Lung (tissue), 17 donors: ENCODE measurements at places on chromosomes 12 and 14. TPM values are rescaled to one million over a fixed set of nuclear protein-coding genes. Genes with fewer than 3 reads are reported as not detected.

- H3K4me1 ChIP-seq: no peaks in the 10 kb centered on the region
- no peak overlapping the region for H3K4me3 ChIP-seq
- peak; percentile 57 for DNase-seq
- no peak overlapping the region for H3K27ac ChIP-seq
These were observed 5.9 kb upstream of the RERG start for GRCh38 chr12:15227004-15227679.

GRCh38 chr14:101402936-101403660, 158.2 kb upstream of the DIO3 start:
- H3K4me3 ChIP-seq: no peak overlapping the region
- no peaks in the 10 kb centered on the region for H3K27me3 ChIP-seq
- DNase-seq: no peak
- peak overlapping the region; percentile 23 for H3K27ac ChIP-seq
- H3K4me1 ChIP-seq: no peaks in the 10 kb centered on the region

- DNase-seq: no peak
- H3K4me3 ChIP-seq: no peak overlapping the region
- H3K27me3 ChIP-seq: no peaks in the 10 kb centered on the region
- H3K4me1 ChIP-seq: peaks cover 8% of the 10 kb centered on the region
- H3K36me3 ChIP-seq: peaks cover 38% of the 10 kb centered on the region
These were observed 13.1 kb downstream of the MAP3K12 start for GRCh38 chr12:53485955-53486735.

DNA sequence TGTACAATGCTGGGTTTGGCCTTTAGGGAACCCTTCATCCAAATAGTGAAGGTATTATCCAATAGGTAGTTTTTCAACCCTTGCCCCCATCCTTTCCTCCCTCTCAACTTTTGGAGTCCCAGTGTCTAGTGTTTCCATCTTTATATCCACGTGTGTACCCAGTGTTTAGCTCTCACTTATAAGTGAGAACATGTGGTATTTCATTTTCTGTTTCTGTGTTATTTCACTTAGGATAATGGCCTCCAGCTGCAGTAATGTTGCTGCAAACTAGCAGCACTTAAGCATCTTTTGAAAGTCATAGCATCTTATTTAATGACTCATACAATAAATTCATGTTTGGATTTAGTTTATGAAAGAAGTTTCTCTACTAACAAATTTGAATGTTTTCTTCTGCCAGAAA, 442.5 kb downstream of the NELL2 start:
- H3K27ac ChIP-seq: no peak overlapping the region
- DNase-seq: no peak
- H3K4me1 ChIP-seq: no peaks in the 10 kb centered on the region
- H3K36me3 ChIP-seq: no peaks in the 10 kb centered on the region
- no peak overlapping the region for H3K4me3 ChIP-seq

- H3K27ac ChIP-seq: no peak overlapping the region
- no peak overlapping the region for H3K4me3 ChIP-seq
- H3K27me3 ChIP-seq: no peaks in the 10 kb centered on the region
- H3K36me3 ChIP-seq: no peaks in the 10 kb centered on the region
- H3K4me1 ChIP-seq: peaks cover 31% of the 10 kb centered on the region
These were observed 58.9 kb downstream of the FBXO34 start for GRCh38 chr14:55329999-55330710.

DNA sequence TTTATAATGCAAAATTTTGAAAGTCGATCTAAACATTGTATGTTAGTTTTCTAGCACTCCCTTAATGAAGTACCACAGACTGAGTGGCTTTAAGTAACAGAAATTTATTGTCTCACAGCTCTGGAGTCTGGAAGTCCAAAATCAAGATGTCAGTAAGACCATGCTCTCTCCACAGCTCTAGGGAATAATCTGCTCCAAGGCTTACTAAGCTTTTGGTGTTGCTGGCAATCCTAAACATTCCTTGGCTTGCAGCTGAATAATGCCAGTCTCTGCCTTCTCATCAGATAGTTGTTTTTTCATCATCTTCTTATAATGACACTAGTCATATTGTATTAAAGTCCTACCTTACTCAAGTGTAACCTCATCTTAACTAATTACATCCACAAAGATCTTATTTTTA, 102.2 kb downstream of the RASSF9 start:
- H3K4me1 ChIP-seq: peaks cover 3% of the 10 kb centered on the region
- no peak overlapping the region for H3K27ac ChIP-seq
- H3K4me3 ChIP-seq: no peak overlapping the region

DNA sequence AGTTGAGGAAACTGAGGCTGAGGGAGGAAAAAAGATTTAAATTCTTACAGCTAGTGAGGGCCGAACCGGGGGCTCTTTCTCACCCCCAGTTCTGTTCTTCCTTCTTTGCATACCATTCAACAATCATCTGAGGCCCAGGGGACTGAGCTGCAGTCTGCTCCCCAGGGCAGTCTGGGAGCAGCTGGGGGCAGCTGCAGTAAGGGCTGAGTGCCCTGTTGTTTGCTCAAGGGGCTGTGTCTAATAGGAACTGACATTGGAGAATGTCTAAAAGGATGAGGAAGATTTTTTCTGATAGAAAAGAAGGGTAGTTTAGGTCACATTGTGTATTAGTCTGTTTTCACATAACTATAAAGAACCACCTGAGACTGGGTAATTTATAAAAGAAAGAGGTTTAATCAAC, 42.2 kb downstream of the SLC17A8 start:
- no peak overlapping the region for H3K27ac ChIP-seq
- H3K4me3 ChIP-seq: no peak overlapping the region
- H3K36me3 ChIP-seq: no peaks in the 10 kb centered on the region
- no peaks in the 10 kb centered on the region for H3K4me1 ChIP-seq

- H3K4me1 ChIP-seq: no peaks in the 10 kb centered on the region
- H3K27ac ChIP-seq: no peak overlapping the region
- H3K36me3 ChIP-seq: no peaks in the 10 kb centered on the region
- H3K27me3 ChIP-seq: no peaks in the 10 kb centered on the region
- no peak overlapping the region for H3K4me3 ChIP-seq
- DNase-seq: no peak
These were observed 85.6 kb downstream of the MSRB3 start for GRCh38 chr12:65364046-65364445.

DNA sequence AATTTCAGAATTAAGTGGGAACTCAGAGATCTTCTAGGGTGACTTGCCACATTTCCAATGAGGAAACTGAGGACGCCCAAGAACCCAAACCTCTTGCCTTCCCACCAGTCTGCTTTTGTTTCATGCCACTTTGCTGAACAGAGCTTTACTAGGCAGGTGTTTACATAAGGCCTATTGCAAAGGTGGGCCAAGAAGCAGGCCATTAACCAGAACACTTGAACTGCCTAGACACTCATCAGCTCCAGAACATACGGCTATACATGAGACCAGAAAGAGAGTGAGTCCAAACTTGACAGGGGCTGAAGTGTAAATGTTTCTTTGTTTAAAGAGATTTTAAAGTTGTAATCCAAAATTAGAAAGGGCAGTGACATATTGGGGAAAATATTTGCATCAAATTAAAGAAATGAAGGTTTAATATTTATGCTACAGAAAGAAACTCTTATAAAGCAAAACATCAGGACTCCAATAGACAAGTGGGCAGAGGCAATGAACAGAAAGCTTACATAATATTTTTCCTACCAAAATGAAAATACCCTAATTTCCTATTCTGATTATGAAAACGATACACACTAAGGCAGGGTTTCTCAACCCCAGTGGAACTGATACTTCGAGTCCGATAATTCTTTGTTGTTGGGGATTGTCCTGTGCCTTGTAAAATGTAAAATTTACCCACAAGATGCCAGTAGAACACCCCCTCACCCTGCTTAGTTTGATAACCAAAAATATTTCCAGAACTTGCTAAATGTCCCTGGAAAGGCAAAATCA, 11.7 kb downstream of the BATF start:
- no peaks in the 10 kb centered on the region for H3K4me1 ChIP-seq
- peak overlapping the region; percentile 16 for H3K27ac ChIP-seq
- no peaks in the 10 kb centered on the region for H3K36me3 ChIP-seq
- no peaks in the 10 kb centered on the region for H3K27me3 ChIP-seq

- H3K27ac ChIP-seq: peak overlapping the region; percentile 78
- H3K27me3 ChIP-seq: no peaks in the 10 kb centered on the region
- no peak overlapping the region for H3K4me3 ChIP-seq
- H3K4me1 ChIP-seq: peaks cover 26% of the 10 kb centered on the region
- DNase-seq: peak; percentile 88
These were observed 3.6 kb upstream of the RHOF start for GRCh38 chr12:121796855-121797751.

- H3K4me3 ChIP-seq: peak overlapping the region; percentile 16
- no peaks in the 10 kb centered on the region for H3K4me1 ChIP-seq
- DNase-seq: peak; percentile 76
- H3K27me3 ChIP-seq: peaks cover 4% of the 10 kb centered on the region
- peaks cover 14% of the 10 kb centered on the region for H3K36me3 ChIP-seq
These were observed 61.5 kb downstream of the LGMN start for GRCh38 chr14:92686900-92687427.

GRCh38 chr12:16155938-16156337, 121.5 kb downstream of the SLC15A5 start:
- no peak overlapping the region for H3K4me3 ChIP-seq
- H3K4me1 ChIP-seq: no peaks in the 10 kb centered on the region
- H3K27me3 ChIP-seq: no peaks in the 10 kb centered on the region
- no peak overlapping the region for H3K27ac ChIP-seq

DNA sequence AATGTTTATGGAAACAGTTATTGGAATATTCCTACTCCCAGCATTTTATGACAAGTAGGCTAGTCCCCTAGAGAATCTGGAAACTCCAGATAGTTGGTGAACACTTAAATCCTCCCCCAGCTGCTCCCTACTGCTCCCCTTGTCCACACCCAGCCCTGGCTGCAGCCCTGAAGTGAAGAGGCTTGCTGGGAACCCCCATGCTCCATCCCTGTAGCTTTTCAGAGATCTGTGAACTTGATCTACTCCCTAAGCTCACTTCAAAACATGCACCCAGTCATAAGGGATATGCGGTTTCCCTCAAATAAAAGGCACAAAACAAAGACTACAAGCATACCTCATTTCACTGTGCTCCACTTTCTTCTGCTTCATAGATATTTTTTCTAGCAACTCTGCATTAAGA, 33.2 kb downstream of the EGLN3 start:
- no peak overlapping the region for H3K4me3 ChIP-seq
- no peak overlapping the region for H3K27ac ChIP-seq
- peaks cover 3% of the 10 kb centered on the region for H3K4me1 ChIP-seq
- DNase-seq: no peak
- peaks cover 6% of the 10 kb centered on the region for H3K36me3 ChIP-seq
- no peaks in the 10 kb centered on the region for H3K27me3 ChIP-seq

DNA sequence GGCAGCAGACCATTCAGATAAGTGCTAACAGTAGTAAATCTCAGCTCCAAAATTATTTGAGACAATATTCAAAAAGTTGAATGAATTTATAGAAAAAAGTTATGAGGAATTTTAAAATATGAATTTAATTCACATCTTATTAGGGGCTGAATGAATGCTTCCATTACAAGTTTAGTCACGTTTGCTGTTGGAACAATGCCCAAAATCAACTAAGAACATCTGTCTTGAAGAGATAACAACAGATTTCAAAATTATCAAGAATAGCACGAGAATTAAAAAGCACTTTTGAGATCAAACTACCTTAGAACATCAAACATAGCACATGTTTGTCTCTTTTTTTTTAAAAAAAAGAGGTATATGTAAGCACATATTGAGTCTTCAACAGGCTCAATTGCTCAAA, 115.4 kb upstream of the PPFIA2 start:
- DNase-seq: peak; percentile 1
- H3K36me3 ChIP-seq: no peaks in the 10 kb centered on the region
- no peaks in the 10 kb centered on the region for H3K4me1 ChIP-seq
- no peak overlapping the region for H3K4me3 ChIP-seq
- no peaks in the 10 kb centered on the region for H3K27me3 ChIP-seq

DNA sequence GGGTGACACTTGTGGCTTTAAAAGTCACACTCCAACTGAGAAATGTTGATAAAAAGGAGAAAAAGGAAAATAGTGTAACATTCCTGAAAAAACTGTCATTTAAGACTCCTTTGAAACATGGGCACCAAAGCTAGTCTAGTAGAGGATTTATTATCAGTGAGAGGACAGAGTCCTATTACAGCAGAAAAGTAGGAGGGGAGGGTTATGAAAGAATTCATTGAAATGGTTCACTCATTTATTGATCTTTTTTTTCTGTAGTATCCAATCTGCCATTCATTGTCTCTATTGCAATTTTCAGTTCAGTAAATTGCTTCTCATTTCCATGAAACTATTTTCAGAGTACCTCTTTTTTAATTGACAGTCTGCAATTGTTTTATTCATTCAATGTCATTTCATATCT, 25.4 kb downstream of the PPM1A start:
- H3K4me1 ChIP-seq: no peaks in the 10 kb centered on the region
- no peak overlapping the region for H3K27ac ChIP-seq
- H3K4me3 ChIP-seq: no peak overlapping the region
- H3K36me3 ChIP-seq: no peaks in the 10 kb centered on the region
- H3K27me3 ChIP-seq: no peaks in the 10 kb centered on the region

- H3K4me3 ChIP-seq: no peak overlapping the region
- DNase-seq: no peak
- H3K27me3 ChIP-seq: peaks cover 20% of the 10 kb centered on the region
- H3K4me1 ChIP-seq: peaks cover 10% of the 10 kb centered on the region
These were observed 8.6 kb upstream of the HOXC11 start for GRCh38 chr12:53964315-53964713.

GRCh38 chr14:54535126-54535525, 25.4 kb downstream of the CGRRF1 start:
- no peaks in the 10 kb centered on the region for H3K27me3 ChIP-seq
- peaks cover 5% of the 10 kb centered on the region for H3K36me3 ChIP-seq
- H3K27ac ChIP-seq: no peak overlapping the region

DNA sequence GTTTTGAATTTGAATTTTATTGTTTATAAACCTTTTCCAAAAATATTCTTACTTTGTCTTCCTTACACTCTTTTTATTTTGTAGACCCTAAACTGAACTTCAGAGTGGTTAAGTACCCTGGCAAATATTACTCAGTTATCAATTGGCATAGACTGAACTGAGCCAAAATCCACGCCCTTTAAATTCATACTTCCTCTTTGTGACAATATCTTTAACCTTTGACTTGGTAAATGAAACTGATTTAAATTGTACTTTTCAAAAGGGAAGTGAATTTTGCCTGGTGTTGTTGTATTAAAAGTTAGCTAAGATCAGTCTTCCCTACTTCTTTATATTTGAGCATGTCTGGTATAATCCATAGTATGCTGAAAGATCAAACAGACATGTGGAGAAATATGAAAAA, 184.3 kb upstream of the USP15 start:
- H3K4me3 ChIP-seq: no peak overlapping the region
- DNase-seq: no peak
- H3K27ac ChIP-seq: no peak overlapping the region
- H3K4me1 ChIP-seq: no peaks in the 10 kb centered on the region
- H3K27me3 ChIP-seq: no peaks in the 10 kb centered on the region
- no peaks in the 10 kb centered on the region for H3K36me3 ChIP-seq

The HOXC6 gene
- 0.46 TPM for total RNA-seq

The OVCH1 gene
- total RNA-seq: not detected

The TEX52 gene
- not detected for total RNA-seq

The B4GALNT1 gene
- 0.51 TPM for total RNA-seq

The KRT5 gene
- total RNA-seq: 49.4 TPM

The NTS gene
- 0.86 TPM for total RNA-seq

The CD163 gene
- total RNA-seq: 596 TPM

The FAIM2 gene
- 1.4 TPM for total RNA-seq

The CNTN1 gene
- total RNA-seq: 47.6 TPM

The FERMT2 gene
- 170 TPM for total RNA-seq

The NKX2-8 gene
- 1.3 TPM for total RNA-seq
